ENCODE measurements at places on chromosomes 2 and 18.

DNA sequence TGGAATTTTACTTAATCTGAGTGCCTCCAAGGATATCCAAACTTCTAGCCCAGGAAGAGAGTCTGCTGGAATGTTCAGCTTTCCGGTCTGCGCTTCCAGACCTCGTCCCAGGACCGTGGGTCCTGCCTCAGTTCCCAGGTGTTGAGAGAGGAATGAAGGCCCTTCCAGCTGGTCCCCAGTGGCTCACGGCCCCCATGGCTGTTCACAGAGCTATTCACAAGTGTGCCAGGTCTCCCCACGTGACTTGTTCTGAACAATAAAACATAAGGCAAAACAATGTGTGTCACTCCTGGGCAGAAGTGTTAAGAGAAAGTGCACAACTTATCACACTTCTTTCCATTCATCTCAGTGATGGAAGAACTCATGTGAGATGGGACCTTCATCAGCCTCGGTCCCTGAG is 20.1 kb upstream of the TEX51 start:
- DNase-seq, result no peak

- DNase-seq, result no peak
These were observed at the start of gene ANTXR1 for GRCh38 chr2:69013142-69013839. ANTXR1 (plus strand) TSS chr2:69013179; CDS start chr2:69013500, 321 bp downstream.

DNA sequence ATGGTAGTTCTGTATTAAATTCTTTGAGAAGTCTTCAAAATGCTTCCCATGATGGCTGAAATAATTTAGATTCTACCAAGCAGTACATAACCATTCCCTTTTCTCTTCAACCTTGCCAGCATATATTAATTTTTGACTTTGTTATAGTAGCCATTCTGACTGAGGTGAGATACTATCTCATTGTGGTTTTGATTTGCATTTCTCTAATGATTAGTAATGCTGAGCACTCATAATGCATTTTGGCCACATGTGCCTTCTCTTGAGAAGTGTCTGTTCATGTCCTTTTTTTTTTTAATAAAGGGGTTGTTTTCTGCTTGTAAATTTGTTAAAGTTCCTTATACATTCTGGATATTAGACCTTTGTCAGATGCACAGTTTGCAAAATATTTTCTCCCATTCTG is 173.9 kb downstream of the CALCRL start:
- DNase-seq, result no peak

GRCh38 chr18:79490626-79491041 is 94.9 kb downstream of the NFATC1 start:
- no peak for DNase-seq

GRCh38 chr2:168566974-168567665 is 111.0 kb downstream of the CERS6 start:
- DNase-seq, result no peak

- DNase-seq, result no peak
These were observed 162.0 kb upstream of the GULP1 start for GRCh38 chr2:188129677-188130076.

- no peak for DNase-seq
These were observed 102.0 kb downstream of the PLA2R1 start for GRCh38 chr2:159960414-159960813.

DNA sequence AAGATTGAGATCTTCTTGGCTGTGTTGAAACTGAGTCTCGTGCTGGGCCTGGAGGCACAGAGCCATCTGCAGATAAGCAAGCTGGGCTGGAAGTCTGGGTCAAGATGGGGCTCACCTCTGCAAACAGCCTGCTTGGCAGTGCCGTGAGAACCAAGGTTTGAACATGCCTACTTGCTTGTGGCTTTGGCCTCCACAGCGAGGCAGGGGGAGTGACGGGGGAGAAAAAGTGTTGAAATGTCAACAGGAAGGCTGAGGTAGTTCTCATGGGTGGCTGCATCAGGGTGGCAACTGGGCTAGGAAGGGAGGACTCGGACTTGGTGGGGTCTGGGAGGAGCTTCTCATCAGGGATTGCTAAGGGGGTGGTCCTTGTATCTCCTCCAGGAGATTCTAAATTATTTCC is 99.7 kb downstream of the THNSL2 start:
- no peak for DNase-seq

DNA sequence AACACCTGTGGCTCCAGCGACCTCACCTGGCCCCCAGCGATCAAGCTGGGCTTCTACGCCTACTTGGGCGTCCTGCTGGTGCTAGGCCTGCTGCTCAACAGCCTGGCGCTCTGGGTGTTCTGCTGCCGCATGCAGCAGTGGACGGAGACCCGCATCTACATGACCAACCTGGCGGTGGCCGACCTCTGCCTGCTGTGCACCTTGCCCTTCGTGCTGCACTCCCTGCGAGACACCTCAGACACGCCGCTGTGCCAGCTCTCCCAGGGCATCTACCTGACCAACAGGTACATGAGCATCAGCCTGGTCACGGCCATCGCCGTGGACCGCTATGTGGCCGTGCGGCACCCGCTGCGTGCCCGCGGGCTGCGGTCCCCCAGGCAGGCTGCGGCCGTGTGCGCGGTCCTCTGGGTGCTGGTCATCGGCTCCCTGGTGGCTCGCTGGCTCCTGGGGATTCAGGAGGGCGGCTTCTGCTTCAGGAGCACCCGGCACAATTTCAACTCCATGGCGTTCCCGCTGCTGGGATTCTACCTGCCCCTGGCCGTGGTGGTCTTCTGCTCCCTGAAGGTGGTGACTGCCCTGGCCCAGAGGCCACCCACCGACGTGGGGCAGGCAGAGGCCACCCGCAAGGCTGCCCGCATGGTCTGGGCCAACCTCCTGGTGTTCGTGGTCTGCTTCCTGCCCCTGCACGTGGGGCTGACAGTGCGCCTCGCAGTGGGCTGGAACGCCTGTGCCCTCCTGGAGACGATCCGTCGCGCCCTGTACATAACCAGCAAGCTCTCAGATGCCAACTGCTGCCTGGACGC is 4.9 kb downstream of the GPR35 start:
- DNase-seq, result no peak

- no peak for DNase-seq
These were observed 133.7 kb upstream of the ZFP36L2 start for GRCh38 chr2:43360137-43360536.

DNA sequence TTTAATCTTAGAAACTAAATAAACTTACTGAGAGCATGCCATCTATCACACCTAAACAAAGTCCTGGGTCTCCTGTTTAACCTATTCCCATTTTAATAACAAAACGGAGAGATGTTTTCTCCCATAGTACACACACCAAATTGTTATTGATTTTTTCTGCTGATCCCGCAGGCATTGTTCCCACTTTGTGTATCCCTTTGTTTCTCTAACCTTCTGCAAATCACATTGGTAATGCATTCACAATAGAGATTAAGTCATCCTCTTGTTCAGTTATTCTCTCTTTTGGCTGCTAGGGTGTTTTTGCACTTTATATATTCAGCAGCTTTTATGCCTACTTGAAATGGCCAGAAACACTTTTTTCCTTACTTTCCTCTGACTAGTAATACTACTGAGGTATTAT is 1071.9 kb upstream of the CDH2 start:
- DNase-seq, result no peak

DNA sequence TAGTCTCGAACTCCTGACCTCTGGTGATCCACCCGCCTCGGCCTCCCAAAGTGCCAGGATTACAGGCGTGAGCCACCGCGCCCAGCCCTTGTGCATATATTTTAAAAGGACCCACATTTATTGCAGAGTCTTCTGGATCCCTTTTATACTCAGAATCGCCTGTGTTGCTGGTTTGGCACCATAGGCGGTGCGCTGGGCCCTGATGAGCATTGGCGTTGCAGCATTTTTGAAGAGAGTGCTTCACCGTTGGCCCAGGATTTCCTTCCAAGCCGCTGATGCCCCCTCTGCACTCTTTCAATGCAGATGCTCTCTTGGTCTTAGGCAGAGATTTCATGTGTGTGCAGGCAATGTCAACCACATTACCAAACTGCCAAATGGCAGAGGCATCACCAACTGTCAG is 13.5 kb upstream of the TFCP2L1 start:
- DNase-seq, result no peak

GRCh38 chr2:62687636-62688035 is 17.9 kb upstream of the EHBP1 start:
- no peak for DNase-seq

- peak; percentile 21 for DNase-seq
These were observed 31.3 kb downstream of the DGKD start for GRCh38 chr2:233385489-233386044.

DNA sequence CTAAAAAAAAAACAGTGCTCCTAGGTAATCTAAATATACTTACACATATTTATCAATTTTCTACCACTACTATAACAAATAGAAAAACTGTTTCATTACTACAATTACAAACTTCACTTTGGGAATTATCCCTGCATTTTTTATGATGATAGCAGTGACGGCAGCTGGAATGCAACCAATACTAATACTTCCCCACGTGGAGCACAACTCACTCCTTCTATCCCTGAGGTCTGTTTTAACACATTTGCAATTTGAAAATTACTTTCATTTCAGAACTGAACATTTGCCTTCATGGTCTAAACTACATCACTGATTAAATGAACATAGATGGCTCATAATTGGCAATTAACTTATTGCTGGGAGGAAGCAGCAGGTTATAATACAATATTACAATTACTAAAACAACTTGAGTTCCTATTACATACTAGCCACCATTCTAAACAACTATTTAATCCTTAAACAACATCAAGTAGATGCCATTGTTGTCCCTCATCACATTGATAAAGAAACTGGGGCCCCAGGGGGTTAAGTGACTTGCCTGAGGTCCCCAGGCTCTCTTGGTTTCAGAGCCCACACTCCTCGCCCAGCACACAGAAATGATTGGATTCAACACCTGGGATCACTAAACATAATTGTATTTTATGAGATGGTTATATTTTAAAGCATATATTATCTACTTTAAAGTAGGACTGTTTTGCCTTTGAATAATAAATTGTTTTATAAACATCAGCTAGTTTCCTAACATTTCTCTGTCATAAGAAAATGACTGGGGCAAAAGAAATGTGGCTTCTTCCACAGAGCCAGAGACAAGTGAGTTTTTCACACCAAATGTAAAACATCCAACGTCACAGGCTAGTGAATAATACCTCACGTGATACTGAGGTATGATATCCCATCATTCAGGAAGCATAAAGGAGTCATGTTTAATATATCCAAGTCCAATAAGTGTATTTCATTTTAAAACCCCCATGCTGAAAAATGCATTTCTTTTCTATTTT is 6.2 kb downstream of the COLEC12 start:
- DNase-seq, result no peak

DNA sequence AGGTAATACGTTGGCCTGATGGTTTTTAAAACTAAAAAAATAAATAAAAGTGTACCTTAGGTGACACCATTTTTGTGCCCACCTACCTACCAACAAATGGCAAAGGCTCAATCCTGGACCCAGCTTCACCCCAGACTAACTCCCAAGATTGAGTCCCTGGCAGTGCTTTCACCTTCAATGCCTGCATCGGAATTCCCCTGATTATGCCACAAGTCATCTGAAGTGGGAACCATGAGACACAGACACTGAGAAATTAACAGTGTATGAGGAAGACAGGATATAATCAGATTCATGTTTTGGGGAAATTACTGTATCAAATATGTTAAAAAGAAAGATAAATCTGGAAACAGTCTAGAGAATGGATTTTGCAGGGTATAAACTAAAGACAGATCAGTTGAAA is 41.6 kb downstream of the ZBTB14 start:
- no peak for DNase-seq

DNA sequence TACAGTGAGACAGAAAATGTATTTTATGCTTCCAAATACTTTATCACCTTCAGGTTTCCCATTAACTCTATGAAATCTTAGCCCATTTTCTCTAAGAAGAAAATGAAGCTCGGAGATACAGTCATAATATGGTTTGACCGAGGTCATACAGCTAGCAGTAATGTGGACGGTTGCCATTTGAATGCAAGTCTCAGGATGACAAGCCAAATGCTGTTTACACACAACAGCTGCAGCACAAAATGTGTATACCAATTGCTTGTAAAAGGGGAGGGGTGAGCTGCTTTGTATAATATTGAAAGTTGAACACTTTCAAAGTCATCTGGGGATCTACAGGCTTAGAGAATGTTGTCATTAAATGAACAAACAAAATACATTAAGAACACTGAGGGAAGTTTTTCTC is 93.8 kb upstream of the FSIP2 start:
- DNase-seq, result no peak

GRCh38 chr2:31812051-31812798 is 198.6 kb downstream of the MEMO1 start:
- no peak for DNase-seq

GRCh38 chr2:4762951-4763376 is 929.2 kb upstream of the SOX11 start:
- DNase-seq, result no peak

GRCh38 chr18:76488190-76488589 is 6.9 kb downstream of the ZNF516 start:
- DNase-seq, result no peak

GRCh38 chr2:169119851-169120250 is 50.5 kb downstream of the DHRS9 start:
- no peak for DNase-seq

- no peak for DNase-seq
These were observed 123.2 kb downstream of the KCNS3 start for GRCh38 chr2:18001671-18002070.

- DNase-seq, result no peak
These were observed 263.3 kb downstream of the TFCP2L1 start for GRCh38 chr2:121021685-121022084.

DNA sequence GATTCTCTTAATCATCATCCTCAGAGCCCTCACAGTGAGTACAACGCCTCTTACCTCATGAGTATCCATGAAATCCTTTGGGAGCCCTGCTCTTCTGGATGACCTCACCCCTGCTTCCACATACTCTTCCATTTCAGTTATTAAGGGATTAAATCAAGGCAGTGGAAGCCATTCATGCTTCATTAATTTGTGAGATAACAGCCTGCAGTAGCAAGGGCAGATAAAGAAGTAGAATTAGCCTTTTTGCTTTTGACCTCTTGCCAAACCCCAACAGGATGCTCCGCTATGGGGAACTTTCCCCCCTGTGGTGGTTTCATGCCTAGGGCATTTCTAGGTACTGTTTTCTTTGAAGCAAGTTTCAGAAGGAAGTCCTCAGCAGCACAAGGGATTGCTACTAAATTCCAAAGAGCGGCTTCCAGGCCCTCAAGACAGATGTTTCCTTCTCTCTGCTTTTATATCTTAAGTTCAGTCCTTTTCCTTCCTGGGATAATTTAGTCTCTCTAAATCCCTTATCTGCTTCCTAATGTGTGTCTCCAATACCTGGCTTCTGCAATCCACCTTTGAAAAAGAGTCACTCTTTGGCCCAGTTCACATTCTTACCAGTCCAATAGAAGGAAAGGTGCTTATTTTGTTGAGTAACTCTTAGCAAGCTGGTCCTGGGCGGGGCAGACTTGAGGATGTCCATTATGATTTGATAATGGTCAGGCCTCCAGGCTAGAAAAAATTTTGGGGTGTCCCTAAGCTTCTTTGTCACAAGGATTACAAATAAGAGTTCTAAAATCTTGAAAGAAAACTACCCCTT is 76.9 kb downstream of the MYO1B start:
- DNase-seq, result no peak

GRCh38 chr2:57885742-57886141 is 160.9 kb upstream of the VRK2 start:
- no peak for DNase-seq

DNA sequence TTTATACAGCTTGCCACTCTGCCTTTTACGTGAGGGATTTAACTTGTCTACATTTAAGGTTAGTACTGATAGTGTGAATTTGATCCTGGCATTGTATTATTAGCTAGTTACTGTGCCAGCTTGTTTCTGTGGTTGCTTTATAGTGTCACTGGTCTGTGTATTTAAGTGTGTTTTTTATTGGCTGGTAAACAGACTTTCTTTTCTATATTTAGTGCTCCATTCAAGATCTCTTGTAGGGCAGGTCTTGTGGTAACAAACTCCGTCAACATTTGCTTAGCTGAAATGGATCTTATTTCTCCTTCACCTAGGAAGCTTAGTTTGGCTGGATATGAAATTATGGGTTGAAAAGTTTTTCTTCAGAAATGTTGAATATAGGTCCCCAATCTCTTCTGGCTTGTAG is 1971.0 kb upstream of the LRRTM1 start:
- DNase-seq, result no peak

Measured in stimulated activated CD8-positive, alpha-beta memory T cell treated with anti-CD3 and anti-CD28 coated beads, Interleukin-15, amount 100 ng/mL, for 1 hour (primary cell).